ENCODE measurements at places on chromosomes 2 and 18.

DNA sequence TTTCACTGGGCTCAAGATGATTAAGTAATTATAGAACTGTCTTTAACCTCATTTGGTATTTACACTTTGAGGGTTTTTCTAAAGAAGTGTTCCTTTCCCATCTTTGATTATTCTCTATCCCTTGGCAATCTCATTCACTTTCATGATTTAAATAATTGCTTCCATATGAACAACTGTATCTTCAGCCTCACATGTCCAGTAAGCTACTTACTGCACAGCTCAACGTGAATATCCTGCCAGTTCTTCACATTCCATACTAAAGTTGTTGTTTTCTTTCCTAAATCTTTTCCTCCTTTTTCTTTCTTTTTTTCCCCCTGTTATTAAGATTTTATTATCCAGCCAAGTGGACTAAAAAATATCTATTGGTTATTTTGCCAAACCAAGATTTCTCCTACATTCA lies 37.7 kb downstream of the ZC3H15 start:
- DNase-seq, result no peak

DNA sequence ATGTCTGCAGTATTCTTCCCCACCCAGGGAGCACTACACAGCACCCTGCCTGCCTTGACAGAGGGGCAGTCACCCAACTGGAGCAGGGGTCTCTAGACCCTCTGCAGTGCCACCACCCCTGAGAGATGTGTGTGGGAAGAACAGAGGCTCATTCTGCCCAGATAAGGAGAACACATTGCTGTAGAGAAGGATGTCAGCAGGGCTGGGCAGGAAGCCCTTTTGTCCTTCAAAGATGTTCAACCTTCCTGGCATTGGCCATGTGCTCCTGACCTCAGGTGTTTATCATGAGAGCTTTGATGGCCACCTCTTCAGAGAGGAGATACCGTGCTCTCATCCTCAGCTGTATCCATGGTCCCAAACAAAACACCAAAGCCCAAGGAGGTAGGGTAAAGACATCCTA lies 4.6 kb upstream of the TEX51 start:
- DNase-seq, result no peak

- no peak for DNase-seq
These were observed 31.4 kb downstream of the ATF2 start for GRCh38 chr2:175136334-175137215.

- DNase-seq, result no peak
These were observed 158.0 kb downstream of the RAPGEF4 start for GRCh38 chr2:172893671-172894070.

DNA sequence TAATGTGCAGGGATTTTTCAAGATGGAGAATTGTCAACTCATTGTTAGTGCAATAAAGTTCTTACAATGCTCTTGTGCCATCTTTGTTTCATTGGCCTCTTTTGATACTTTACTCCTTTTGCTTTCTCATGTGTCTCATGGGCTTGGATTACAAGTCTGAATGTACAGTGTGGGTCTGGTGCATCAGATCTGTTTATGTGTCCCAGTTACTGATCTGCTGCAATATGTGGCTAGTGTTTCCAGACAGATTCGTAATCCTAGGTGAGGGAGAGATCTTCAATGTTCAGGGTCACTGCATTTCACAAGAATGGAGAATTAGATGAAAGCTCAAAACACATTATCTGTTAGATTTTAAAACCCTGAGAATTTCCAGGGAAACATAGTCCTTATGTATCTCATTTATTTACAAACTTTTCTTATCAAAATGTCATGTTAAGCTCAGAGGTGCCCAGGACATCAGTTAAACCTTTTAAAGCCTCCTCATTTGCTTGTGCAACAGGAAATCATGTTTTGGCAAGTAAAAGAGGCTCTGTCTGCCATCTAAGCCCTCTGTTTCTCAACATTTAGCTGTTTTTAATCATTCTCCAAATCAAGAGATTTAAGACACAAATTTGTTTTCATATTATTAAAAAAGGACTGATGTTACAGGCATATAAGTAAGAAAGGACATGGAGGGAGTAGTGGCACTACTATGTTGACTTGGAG lies 108.1 kb downstream of the NUP35 start:
- DNase-seq, result no peak

GRCh38 chr2:76506538-76506937 lies 795.8 kb upstream of the GCFC2 start:
- DNase-seq, result no peak

- DNase-seq, result no peak
These were observed 60.6 kb downstream of the SEMA4F start for GRCh38 chr2:74714691-74715080.

All from CD4-positive, alpha-beta T cell treated with Interleukin-10 for 1 hour (primary cell).